ENCODE measurements at places on chromosomes 5 and 9.

DNA sequence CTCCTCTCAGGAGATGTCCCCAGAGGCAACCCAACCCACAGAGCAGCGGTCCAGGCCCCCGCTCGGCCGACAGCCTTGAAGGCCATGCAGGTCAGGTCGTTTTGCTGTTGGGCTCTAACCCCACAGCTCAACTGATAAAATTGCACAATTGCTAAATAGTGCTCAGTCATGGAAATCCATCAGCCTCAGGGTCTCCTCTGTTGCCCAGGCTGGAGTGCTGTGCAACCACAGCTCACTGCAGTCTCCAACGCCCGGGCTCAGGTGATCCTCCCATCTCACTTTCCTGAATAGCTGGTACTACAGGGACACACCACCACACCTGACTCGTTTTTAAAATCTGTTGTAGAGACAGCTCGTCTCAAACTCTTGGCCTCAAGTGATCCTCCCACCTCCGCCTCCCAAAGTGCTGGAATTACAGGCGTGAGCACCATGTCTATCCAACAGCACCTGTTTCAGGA lies 18.3 kb downstream of the BRD3OS start:
- DNase-seq: no peak

GRCh38 chr5:103374473-103374963 lies 116.0 kb downstream of the MACIR start:
- no peak for DNase-seq

DNA sequence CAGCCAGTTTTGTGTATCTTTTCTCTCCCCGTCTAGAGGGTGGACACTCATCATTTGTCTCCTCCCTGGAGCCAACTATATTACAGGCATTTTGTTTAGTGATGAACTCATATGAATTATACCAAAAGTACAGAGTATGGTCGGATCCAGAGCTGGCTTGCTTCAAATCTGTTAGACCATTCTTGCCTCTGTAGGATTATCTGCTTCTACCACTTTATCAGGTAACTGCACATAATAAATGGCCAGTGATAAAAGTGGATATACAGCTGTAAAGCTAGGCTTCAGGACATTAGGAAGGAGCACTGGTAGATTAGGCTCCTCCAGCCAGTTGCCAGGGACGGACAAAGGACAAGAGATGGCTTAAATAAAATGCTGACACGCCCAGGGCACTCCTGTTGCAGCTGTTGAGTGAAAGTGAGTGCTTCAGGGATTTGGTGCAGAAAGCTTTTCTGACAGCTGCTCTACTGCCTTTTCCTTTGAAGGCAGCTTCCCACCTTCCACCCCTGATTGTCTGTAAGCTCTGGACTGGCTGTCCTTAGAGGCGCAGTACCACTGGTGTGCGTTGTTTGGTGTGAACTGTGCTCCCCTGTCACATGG lies 259.2 kb downstream of the PDZD2 start:
- DNase-seq: no peak

GRCh38 chr9:129483415-129484351 lies 137.2 kb downstream of the C9orf50 start:
- DNase-seq: no peak

DNA sequence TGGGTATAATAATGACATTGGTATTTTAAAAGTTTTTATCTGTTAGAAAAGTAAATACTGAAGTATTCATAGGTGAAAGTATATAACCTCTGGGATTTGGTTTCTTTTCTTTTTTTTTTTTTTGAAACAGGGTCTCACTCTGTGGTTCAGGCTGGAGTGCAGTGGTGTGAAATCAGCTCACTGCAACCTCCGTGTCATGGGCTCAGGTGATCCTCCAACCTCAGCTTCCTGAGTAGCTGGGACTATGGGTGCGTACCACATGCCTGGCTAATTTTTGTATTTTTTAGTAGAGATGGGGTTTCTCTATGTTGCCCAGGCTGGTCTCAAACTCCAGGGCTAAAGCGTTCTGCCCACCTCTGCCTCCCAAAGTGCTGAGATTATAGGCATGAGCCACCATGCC lies 7.2 kb downstream of the HSDL2 start:
- DNase-seq: no peak

- no peak for DNase-seq
These were observed 53.4 kb downstream of the PLPP1 start for GRCh38 chr5:55481293-55481855.

GRCh38 chr5:159825551-159826051 lies 90.7 kb upstream of the ADRA1B start:
- DNase-seq: peak; percentile 16

GRCh38 chr5:148685520-148686134 lies 31.3 kb upstream of the HTR4 start:
- DNase-seq: no peak

DNA sequence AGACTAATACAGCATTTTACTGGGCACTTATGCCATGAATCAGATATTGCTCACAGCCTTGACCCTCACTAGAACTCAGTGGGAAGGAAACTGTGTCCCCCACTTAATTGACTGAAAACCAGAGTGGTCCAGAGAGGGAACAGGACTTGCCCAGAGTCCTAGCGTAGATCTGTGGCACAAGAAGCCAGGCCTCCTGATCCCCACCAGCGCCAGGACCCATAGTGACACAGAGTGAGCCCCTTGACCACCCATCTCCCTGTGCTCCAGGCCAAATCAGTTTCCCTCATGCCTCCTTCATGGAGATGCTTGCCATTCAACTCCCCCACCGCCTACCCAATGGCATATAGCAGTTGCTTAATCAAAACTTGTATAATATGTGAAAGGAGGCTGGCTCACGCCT lies 8.3 kb downstream of the KIF12 start:
- no peak for DNase-seq

- no peak for DNase-seq
These were observed 45.5 kb downstream of the DAB2IP start for GRCh38 chr9:121696930-121697329.

GRCh38 chr5:176633598-176633997 lies 3.1 kb downstream of the EIF4E1B start:
- no peak for DNase-seq

DNA sequence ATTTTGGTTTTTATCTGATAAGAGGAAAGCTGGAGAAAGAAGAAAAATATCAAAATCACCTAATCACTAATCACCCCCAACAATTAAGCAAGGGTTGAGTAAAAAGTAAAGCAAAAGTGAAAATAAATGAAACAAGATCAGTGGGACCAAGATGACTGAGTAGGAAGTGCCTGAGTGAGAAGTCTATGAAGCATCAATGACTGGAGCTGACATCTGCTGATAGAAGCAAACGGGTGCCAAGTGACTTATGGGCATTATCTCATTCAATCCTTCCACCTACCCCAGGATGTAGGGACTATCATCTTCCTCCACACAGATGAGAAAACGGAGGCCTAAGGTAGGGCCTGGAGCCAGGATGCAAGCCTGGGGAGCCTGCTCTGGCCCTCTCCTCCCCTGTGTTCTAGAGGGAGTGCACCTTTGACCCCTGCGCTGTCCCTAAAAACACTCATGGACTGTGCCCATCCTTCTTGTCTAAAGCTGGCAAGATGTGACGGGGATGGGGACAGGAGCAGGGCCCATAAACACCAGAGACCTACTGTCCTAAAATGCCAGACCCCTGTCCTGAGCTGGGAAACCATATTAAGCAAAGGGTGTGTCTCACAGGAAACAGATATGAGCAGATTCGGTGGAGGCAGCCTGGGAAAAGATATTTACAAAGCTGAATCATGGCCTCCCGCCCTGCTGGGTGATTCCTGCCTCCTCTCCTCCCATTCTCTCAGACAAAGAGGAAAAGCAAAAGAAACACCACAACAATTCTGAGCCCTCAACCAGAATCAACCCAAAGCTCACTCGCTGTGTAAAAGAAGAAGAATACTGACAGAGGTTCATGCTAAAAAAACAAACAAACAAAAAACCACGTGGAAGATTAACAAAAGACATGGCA lies 116.0 kb downstream of the AUH start:
- no peak for DNase-seq

- peak; percentile 42 for DNase-seq
These were observed 58.1 kb downstream of the DMRT1 start for GRCh38 chr9:899440-900184.

GRCh38 chr9:128764361-128764760 lies 7.4 kb downstream of the ZER1 start:
- DNase-seq: no peak

DNA sequence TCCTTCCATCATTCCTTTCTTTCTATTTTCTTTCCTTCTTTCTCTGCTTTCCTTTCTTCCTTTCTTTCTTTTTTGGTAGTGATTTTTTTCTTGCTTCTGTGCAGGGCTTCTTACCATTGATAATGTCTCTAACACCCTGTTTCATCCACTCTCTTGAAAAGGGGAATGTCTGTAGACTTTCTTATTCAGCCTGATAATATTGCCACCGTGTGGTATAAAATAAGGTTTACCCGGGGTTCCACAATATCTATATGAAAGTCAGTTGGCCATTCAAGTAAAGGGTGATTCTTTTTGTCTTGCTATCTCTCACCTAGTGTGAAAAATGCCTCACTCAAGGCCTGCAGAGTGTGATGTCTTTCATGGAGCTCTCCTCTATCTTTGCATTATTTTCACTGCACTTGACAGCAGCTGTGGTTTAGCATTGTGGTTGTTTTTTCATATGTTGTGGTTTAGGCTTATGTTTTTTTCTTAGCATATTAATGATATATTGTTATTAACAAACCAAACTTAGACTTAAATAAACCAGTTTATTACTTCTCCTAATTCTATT lies 153.9 kb downstream of the CSNK1G3 start:
- no peak for DNase-seq

- no peak for DNase-seq
These were observed 131.8 kb upstream of the IER5L start for GRCh38 chr9:129309906-129310305.

- no peak for DNase-seq
These were observed 128.1 kb upstream of the NUDT12 start for GRCh38 chr5:103690676-103691075.

DNA sequence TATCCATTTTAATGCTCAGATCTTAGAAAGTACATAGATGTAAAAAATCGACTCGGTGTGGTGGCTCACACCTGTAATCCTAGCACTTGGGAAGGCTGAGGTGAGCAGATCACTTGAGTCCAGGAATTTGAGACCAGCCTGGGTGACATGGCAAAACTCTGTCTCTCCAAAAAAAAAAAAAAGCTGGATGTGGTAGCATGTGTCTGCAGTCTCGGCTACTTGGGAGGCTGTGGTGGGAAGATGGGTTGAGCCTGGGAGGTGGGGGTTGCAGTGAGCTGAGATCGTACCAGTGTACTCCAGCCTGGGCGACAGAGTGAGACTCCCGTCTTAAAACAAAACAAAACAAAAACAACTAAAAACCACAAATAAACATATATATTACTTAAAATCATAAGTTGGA lies 61.4 kb downstream of the RASA1 start:
- DNase-seq: no peak

- DNase-seq: no peak
These were observed 159.3 kb upstream of the DAPK1 start for GRCh38 chr9:87338088-87338989.

DNA sequence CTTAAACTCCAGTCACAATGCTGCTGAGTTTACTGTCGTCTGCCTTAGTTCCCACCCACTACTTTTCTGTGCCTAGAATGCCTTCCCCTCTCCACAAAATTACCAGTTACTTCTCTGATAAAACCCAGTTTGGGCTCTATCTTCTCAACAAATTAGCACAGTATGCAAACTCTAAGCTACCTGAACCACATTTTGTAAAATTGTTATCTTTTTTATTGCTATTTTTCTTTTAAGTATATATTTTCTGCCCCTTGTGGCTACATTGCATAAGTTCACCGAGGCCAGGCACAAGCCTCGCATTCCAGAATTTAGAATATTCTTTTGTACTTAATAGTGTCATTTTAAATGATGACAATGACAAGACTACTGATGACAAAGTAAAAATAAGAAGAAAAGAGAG lies 60.0 kb downstream of the POU5F2 start:
- DNase-seq: no peak

- DNase-seq: no peak
These were observed 24.5 kb upstream of the EXOC3 start for GRCh38 chr5:418162-419121.

GRCh38 chr5:60377826-60378225 lies 322.1 kb downstream of the DEPDC1B start:
- no peak for DNase-seq

DNA sequence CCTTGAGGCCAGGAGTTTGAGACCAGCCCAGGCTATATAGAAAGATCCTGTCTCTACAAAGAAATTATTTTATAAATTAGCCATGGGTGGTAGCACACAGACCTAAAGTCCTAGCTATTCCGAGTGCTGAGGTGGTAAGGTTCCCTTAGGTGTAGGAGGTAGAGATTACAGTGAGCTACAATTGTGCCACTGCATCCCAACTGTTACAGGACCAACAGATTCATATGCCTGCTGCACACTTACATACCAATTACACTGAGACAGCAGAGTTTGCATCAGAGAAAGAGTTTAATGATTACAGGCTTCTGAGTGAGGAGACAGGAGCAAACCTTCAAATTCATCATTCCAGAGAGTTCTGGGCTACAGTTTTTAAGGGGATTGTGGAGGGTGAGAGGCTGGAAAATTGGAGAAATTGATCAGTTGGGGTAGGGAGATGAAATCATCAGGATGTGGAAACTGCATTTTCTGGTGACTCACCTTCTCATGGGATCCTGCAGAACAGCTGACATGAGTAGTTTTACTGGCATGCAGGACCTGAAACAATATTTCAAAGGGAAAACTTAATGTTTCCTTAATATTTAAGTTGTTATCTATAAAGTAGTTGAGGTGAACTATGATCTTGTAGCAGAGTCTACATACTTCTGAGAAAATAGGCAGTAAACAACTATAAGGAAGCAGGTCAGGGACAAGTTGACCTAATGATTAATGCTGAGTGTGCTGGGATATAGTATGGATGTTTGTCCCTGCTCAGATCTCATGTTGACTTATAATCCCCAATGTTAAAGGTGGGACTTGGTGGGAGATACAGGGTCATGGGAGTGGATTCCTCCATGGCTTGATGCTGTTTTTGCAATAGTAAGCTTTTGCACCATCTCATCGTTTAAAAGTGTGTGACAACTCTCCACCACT lies 54.7 kb downstream of the ANXA2R start:
- DNase-seq: no peak

DNA sequence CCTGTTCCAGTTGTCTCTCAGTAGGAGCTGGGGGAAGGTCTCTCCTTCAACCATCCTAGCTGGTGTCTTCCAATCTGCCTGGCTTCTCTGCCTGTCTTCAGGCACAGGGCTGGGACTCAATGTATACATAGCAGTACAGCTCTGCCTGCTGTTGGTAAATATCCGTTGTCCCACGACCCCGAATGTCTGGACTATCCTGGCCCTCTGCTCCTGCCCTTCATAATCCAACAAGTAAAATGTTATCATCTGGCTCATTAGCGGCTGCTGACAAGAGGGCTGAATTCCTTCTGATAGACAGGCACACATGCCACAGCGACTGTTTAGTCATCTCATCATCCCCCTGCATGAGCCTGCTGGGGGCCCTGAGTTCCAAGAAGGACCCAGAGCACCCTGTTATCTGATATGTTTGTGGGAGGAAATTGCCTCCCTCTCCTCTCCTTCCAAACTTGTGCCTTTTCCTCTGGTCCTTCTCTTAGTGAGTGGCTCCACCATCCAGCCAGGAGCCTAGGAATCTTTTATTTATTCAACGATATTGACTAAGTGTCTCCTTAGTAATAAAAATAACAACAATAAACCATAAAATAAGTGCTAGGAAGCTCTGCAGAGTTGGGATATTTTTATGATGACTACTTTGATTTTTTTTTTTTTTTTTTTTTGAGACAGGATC lies 29.5 kb upstream of the TGFBR1 start:
- no peak for DNase-seq

Data from GM06990 (cell line).